ENCODE measurements at places on chromosomes 12 and 14. TPM values are rescaled to one million over a fixed set of nuclear protein-coding genes. Genes with fewer than 3 reads are reported as not detected.

DNA sequence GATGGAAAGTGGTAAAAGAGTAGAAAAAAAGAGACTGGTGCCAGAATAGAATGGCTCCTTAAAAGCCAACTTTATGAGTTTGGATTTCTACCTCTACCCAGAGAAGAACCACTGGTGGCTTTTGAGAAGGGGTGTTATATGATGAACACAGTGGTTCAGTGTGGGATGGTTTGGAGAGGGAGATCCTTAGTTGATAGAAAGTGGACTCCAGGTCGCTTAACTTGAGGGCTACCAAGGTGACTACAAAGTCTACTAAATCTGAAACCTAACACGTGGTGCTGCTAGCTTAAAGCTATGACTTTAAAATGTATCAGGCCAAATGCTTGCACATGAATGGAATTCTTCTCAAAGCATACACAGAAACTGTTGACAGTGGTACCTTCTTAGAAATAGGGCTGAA lies 8.4 kb downstream of the SPTB start:
- no peak for DNase-seq

DNA sequence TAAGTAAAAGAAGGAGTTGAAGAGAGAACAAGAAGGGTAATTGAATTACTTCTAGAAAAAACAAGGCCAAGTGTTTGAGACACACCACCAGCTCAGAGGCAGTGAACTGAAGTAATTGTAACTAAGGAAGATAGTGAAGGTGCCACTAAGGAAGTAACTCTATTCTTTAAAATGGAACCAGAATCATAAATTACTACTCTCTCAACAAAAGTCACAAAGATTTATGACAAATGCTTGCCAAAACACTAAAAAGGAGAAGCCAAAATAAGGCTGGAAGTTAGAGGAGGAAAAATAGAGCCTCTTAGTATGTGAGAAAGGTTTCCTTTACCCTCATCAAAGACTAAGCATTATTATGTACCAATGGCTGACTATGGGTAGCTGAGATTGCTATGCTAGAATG lies 208.5 kb downstream of the MDGA2 start:
- no peak for DNase-seq

- peak; percentile 13 for DNase-seq
Observed at GRCh38 chr12:42588524-42589464, 752 bp downstream of the PRICKLE1 start.

DNA sequence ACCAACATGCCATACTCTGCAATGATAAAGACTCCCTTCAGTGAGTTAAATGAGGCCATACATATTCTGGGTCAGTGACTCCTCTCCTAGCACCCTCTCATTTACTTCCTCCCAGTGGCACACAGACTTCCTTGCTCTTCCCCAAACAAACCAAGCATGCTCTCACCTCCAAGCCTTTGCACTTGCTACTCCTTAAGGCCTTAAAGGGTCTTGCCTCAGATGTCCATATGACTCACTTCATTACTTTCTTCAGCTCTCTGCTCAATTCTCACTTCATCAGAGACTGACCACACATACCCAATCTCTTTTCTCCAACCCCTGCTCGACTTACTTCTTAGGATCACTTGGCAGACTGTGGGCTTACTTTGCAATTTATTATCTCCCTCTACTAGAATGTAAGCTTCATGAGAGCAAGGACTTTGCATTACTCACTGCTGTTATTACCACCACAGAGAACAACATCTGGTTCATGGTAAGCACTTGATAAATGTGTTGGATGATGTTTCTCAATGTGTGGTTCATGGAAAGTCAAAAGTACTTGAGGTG lies 22.8 kb downstream of the DDX24 start:
- no peak for DNase-seq

- DNase-seq = no peak
Observed at GRCh38 chr12:91990525-91990924, 155.1 kb downstream of the BTG1 start.

DNA sequence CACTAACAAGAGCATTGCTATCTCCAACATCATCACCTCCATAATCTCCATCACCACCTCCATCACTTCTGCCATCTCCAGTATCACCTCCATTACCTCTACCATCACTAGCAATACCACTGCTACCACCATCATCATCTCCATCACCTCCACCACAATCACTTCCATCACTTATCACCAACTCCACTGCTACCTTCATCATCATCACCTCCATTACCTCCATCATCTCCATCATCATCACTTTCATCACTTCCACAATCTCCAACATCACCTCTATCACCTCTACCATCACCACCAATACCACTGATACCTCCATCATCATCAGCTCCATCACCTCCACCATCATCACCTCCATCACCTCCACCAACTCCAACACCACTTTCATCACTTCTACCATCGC lies 102.4 kb upstream of the TMEM132C start:
- DNase-seq = no peak

GRCh38 chr14:80447392-80447791 lies 236.1 kb upstream of the DIO2 start:
- DNase-seq = no peak

DNA sequence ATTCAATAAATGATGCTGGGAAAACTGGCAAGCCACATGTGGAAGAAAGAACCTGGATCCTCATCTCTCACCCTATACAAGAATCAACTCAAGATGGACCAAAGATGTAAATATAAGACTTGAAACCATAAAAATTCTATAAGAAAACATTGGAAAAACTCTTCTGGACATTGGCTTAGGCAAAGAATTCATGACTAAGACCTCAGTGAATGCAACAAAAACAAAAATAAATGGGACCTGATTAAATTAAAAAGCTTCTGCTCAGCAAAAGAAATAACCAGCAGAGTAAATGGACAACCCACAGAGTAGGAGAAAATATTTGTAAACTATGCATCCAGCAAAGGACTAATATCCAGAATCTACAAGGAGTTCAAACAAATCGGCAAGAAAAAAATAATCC lies 24.6 kb downstream of the ATG2B start:
- no peak for DNase-seq

DNA sequence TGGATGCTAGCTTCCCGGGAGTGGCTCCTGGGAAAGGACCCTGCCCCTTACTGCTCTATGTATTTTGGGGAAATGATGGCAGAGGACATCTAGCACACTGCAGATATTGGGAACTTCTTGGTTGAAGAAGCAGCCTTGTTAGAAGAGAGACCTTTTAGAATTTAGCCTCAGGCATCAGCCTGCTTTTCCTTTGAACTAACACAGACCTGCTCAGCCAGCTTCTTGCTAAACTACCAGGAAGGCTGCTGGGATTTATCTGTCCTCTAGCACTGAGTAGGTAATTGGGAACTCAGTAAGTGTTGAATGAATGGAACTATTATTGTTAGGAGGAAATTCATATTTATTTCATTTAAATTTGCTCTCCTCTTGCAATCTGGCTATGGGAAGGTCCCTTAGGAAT lies 77.3 kb downstream of the DRAM1 start:
- no peak for DNase-seq

DNA sequence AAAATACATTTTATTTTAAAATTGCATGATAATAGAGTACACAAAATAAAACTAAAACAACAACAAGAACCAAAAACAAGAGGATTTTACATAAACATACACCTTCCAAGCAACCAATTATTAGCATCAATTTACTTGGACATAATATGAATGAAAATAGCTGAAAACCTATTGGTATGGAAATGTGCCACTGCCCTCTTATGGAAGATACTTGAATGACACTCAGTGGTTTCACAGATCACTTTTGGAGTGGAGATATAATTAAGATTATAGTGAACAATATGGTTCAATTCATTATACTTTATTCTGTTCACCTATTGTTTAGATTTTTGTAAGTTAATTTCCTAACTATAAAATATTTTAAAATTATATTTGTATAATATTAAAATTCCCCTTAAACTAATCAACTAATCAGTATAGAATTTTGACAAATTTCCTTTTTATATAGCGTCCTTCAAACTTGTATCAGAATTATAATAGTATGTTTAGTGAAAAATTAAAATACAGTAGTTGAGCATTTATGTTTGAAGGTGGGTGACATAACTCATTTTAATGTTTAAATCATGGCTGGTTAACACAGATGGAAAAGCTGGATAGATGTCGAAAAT lies 70.1 kb downstream of the SLC6A15 start:
- DNase-seq = no peak

DNA sequence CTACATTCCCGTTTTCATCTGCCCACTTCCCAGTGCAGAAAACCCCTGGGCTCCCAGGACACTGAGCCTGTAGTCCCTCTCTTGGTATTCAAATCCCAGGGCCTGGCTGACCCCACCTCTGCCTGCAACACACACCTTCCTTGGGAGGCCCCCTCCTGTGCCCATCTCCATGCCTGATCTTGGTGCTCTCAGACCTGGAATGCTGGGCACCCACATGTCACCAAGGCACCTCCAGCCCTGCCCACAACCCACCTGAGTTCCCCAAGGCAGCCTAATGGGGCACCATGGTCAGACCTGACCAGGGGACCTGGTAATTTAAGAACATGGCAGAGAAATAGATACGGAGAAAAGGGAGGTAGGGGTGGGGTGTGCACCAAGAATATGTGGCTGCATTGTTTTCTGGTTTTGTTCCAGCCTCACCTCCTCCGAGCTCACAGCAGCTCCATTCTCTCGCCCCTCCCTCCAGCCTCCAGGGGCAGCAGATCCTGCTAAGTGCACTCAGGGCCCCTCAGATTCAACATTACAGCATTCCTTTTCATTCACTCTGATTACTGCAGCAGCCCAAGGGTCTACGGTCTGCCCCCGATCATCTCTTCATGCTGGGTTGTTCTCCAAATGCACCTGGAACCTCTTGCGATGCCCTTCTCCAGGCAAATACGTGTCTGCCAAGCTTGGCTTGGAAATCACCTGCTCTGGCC lies 9.2 kb upstream of the HSP90AA1 start:
- DNase-seq = no peak

- DNase-seq = no peak
Observed at GRCh38 chr12:88957358-88957757, 377.1 kb upstream of the KITLG start.

DNA sequence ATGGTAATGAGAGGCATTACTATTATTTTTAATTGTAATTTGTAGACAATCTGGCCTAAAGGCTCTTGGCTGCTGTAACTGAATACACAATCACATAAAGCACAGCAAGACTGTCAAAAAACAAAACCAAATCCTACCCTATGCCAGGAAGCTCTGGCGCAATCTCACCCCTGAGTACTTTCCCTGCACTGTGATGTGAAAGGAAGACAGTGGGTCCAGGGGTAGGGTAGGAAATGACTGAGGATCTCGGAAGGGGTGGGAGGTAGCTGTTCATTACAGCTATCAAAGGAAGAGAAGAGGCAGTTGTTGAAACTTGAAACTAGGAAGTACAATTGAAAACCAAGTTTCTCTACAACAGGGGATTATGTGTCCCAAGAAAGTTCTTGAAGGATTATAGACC lies 202.8 kb downstream of the ANO2 start:
- no peak for DNase-seq

DNA sequence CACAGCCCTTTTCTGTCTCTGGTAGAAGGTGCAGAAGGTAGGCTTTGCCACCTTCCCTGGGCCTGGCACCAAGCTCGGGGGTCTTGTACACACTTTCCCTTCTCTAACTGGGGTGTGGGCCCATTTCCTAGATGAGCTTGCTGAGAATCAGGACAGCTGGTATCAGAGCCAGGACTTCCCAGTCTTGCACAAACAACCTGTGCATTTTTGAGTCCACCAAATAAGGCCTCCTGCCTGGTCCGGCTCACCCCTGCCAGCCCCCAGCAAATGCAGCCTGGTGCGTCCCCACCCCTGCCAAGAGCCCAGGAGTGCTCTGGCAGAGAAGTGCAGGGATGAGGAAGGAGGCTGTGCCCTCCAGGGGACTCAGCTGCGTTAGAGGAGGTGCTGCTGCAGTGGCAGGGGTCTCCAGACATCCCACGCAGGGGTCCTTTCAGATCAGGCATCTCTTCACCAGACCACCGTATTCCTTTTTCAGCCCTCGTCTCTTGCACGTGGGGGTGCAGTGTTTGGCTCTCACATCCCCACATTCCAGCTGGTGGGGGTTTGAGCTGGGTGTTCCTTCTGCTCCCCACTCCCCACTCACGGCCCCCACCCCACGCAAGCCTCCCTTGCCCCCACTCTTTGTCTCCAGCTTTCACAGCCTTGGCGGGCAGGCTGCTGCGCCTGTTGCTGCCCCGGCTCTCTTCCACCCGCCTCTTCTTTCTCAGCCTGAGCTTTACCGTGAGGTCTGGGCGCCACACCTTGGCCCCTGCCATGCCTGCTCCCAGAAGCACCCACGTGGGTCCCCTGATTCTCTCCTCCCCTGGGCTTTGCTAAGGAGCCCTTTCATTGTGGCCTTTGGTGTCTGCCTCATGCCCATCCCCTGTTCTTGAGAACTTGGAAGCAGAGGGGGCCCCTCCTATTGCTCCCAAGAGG lies 32.3 kb downstream of the MEG3 start:
- DNase-seq = no peak

GRCh38 chr12:97299847-97300246 lies 162.8 kb upstream of the RMST start:
- no peak for DNase-seq

DNA sequence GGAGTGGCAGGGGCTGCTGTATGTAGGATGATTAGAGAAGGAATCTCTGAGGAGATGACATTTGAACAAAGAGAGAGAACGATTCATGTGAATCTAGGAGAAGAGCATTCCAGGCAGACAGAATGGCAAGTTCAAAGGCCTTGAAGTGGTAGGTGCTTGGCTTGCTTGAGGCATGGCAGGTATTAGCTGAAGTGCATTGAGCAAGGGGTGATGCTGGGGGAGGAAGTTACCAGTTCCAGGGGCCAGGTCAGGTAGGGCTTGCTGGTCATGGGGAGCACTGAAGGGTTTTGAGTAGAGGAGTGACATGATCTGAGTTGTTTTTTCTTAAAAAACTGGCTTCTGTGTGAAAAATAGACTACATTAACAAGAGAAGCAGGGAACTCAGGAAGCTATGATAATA lies 71.8 kb downstream of the SPATS2 start:
- DNase-seq = no peak

GRCh38 chr14:22887260-22887989 lies 4.4 kb downstream of the REM2 start:
- DNase-seq = peak; percentile 78

- no peak for DNase-seq
Observed at GRCh38 chr12:48767047-48767446, 21.8 kb downstream of the ADCY6 start.

- peak; percentile 22 for DNase-seq
Observed at GRCh38 chr14:106506881-106507305, 980.5 kb downstream of the TMEM121 start.

- DNase-seq = no peak
Observed at GRCh38 chr12:69509308-69509736, 39.1 kb downstream of the FRS2 start.

The SLC5A8 gene
- not detected for total RNA-seq

The OVCH1 gene
- not detected for total RNA-seq

The CLEC6A gene
- total RNA-seq = not detected

The SNAPC1 gene
- 5.1 TPM for total RNA-seq

The WASHC3 gene
- 18.7 TPM for total RNA-seq

The LIN7A gene
- 10.0 TPM for total RNA-seq

The OTOGL gene
- not detected for total RNA-seq

The PAH gene
- not detected for total RNA-seq

The KLRC4 gene
- 2.2 TPM for total RNA-seq

The TMED10 gene
- total RNA-seq = 242 TPM

The LGALS3 gene
- 2,805 TPM for total RNA-seq

All from transverse colon (tissue), 4 donors.